ENCODE measurements at places on chromosomes 6 and 20.
A peak's percentile ranks its signal among the peaks of the same experiment; 100 is the strongest.

GRCh38 chr6:109513571-109514071, 30.6 kb upstream of the ZBTB24 start:
- peak; percentile 51 for DNase-seq

- DNase-seq = no peak
Measured at GRCh38 chr20:595330-596308, 14.5 kb downstream of the TCF15 start.

DNA sequence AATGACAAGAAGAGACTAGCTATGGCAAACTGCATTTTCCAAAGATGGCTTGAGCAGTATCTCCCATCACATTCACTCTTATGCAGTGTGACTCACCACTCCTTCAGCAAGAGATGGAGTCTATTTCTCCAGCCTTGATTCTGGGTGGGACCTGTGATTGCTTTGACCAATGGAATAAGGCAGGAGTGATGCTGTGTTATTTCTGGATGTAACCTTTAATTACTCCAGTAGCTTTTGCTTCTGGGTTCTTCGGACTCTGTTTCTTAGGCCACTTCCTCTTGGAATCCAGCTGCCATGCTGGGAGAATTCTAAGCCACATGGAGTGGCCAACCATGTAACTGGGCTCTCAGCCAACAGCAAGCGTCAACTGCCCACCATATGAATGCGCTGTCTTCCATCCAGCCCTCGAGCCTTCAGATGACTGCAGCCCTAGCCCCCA, 50.7 kb downstream of the TGM2 start:
- DNase-seq = no peak

DNA sequence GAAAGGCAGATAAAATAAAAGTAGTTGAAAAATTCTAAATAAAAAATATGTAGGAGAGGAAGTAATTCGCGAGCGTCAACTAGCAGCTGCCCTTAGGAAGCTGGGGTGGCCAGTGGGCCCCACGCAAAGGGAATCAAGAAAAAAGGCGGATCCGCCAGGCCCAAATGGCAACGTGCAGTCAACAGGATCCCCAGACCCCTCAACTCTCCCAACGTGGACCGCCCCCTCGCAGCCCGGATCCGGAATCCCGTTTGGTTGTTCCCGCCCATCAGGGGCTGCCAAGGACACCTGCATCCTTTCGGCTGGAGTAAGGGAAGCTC, 296 bp downstream of the DZANK1 start:
- no peak for DNase-seq

DNA sequence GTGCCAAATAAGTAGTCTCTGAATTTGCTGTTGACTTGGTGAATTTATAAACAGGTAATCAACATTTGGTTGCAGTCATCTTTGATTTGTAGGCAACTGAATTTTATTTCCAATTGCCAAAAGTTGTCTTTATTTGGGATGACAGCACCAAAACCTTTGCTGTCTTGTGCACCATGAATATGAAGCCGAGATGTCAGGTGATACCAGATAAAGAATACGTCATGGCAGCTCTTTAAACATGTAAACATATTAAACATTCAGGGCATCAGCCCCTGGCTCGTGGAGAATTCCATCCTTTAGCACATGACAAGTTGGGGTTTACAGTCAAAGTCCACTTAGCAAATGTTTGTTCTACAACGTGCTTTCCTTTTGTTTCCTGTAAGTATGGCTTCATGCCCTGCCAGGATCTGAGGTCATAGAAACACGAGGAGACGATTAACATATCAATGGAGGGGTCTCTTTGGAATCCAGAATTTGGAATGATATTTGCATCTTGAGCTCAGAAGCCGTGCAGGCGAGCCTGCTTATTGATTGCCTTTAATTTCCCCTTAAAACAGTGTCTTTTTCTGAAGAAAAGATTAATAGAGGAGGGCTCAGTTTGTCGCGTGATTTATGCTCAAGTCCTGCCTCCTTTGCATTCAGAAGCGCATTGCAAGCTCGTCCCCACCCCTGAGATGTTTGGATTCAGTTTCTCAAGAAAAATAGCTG, 170.2 kb upstream of the ZNF217 start:
- DNase-seq = no peak

DNA sequence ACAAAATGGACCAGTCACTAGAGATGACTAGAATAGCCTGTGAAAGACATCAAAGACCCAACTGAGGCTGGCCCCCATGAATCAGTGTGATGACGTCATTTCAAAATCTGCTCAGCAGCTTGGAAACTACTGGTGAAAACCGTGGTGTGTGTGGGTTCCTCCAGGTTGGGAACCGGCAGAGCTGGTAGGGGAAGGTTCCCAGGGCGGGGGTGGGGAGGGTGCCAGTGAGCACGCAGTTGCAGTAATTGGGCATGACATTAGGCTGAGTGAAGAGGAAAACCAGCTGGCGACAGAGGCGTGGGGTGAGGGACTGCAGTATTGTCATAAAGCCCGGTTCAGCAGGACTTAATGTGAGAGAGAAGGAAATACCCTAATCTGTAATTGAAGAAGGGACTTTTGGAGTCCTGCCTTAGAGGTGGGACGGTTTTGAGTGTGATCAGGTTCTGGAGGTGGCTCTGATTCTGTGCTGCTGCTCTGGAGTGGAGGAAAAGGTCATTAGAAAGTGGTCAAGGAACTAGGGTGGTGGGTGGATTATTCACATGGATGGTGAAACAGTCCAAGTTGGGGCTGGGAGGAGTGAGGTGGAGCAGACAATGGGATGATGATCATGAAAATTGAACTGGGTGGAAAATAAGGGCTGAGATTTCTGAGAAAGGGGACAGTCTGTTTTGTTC, 52.0 kb upstream of the MTHFD1L start:
- DNase-seq = no peak

DNA sequence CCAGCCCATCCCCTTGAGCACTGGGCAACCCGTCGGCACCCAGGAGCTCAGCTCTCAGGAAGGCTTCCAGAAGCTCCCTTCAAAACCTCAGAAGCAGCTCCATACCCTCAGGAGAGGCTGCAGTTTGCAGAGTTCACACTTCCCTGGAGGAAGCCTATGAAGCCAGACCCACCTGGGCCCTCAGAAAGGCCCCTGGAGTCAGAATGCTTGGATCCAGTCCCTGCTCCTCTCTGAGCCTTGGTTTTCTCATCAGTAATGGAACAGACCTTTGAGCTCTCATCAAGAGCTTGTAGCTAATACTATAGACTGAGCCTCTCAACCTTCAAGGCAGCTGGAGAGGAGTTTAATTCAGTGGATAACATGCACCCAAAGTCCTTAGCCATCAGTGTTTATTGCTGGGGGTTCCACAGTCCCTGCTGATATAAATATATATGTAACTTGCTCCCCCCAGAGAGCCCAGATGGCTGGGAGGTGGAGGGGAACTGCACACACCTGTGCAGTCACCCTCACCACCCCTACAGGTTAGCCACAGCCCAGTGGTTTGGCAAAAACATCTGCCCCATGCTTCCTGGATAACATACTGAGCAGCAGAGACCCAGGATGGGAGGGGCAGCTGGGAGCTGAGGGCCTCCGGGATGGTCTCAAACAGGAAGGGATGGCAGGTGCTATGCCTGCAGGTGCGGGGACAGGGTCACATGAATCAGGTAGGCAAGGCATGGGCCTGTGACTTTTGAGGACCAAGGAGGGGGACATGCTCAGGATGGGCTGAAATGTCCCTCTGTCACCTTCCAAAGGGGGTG, 120.1 kb downstream of the SNX5 start:
- DNase-seq = no peak

DNA sequence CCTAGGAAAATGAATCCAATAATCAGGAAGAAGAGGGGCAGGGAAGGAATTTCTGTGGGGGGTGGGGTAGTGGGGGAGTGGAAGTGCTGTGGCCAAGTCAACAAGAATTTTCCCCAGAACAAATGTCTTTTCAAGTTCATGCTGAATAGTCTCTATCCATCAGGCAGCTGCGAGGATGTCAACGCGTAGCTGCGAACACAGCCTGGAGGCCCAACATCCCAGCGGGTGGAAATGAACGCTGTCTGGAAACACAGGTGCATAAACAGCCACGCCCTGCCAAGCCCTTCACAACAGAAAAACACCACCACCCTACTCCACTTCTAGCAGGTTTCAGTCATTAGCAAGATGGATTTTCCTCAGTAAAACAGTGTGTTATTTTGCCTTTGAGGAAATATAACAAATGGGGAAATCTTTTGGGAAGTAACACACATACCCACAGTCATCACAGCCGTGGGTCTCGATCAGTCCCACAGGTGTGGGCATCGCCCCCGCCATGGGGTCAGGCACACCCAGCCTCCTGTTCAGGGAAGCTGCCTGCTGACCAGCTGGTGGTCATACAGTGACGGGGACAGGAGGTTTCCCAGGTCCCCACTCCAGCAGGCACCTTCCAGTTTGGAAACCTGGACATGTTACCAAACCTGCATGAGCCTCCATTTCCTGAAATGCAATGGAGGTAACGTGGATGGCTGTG, 112.1 kb upstream of the THBS2 start:
- DNase-seq = no peak

- DNase-seq = peak; percentile 91
Measured at GRCh38 chr6:55758156-55758937, 117.0 kb downstream of the BMP5 start.

- DNase-seq = no peak
Measured at GRCh38 chr6:21942897-21943296, 349.3 kb downstream of the SOX4 start.

DNA sequence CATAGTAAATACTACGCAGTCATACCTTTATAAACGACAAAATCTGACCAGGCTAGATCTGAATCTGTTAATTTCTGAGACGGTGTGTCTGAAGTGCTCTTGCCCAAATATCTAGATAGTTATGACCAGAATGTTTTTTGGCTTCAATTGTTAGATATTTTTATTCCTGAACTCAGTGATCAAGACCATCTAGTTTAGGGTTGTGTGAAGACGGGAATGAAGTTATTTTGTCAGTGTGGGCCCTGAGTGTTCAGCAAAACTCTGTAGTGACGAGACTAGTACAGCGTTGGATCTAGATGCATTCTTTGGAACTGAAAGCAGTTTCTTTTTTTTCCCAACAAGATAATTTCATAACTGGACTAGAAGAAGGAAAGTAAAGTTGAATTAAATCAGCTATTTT, 3.1 kb downstream of the STXBP5 start:
- DNase-seq = no peak

GRCh38 chr6:33123732-33124524, 48.1 kb downstream of the HLA-DPB1 start:
- no peak for DNase-seq

GRCh38 chr6:158868122-158868480, 48.9 kb upstream of the EZR start:
- DNase-seq = no peak

DNA sequence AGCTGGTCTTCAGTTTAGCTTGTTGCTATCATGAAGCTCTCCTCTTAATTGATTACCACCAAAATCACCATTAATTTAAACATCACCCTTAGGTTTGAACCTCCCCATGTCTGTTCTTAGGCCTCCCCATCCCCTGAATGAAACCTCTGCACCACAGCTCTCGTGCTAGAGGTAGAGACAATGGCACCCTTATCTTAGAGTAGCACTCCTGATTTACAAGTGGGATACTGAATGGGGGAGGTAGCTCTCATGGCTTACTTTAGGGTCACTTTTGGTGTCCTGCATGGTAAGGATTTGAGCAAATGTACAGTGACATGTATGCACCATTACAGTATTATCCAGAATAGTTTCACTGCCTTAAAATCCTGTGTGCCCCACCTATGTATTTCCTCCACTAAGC, 115.6 kb upstream of the ADTRP start:
- no peak for DNase-seq

DNA sequence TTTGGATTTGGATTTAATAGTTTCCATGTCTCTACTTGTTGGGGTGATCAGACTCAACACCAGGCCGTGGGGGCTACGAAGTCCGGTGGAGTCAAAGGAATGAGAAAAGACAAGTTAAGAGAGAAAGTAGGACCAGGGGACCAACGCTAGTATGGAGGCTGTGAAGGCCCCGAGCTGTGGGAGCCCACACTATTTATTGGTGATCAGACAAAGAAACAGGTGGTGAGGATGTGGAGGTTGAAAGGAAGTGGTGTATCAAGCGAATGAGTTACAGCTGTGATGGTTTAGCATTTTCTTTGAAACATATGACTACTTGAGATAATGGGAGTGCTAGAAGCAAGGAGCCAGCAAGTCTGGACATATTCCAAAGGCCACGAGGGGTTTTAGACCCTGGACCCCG, 62.4 kb downstream of the AKAP7 start:
- DNase-seq = no peak

DNA sequence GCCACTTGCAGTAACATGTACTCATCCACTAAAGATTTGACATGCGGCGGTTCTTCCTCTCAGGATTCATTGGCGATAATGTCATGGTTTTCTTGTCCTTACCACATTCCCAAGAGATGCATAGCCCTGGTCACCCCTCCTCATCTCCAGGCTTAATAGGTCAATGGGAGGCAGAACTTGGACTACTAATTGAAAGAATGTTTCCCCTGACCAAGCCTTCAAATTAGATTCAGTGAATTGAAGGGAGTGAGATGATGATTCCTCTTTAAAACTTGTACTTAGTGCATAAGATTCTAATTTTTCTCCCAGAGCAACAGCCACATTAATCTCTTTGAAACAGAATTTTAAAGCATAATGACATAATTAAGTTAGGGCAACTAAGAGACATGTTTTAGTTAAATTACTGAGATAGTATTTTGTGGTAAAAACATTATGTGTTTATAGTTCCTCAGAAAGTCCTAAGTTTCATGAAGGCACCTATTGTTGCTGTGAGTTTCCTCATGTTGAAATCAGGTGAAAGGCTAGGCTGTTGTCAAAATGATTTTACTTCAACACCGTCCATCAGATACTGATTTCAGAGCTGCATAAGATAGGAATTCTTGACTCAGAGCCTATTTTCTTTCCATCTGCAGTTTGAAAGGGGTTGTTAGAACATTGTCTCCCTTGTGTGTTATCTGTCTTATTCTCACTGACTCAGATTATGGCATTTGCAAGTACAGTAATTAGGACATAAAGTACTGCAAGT, 48.5 kb downstream of the STK4 start:
- DNase-seq = no peak

DNA sequence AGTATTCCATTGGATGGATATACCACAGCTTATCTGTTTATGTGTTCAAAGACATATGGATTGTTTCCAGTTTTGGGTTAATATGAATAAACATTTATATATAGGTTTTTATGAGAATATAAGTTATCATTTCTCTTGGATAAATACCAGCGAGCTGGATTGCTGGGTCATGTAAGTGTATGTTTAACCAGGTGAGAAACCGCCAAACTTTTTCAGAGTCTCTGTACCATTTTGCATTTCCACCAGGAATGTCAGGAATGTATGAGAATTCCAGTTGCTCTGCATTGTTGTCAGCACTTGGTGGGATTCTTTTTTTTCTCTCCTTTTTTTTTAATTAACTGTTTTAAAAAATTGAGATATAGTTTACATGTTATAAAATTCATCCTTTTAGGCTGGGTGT, 52.1 kb downstream of the PHF20 start:
- DNase-seq = no peak

GRCh38 chr6:33695451-33695887, 16.0 kb downstream of the UQCC2 start:
- DNase-seq = no peak

Data from skeletal muscle cell (primary cell).